ENCODE measurements at places on chromosomes 12 and 14.

DNA sequence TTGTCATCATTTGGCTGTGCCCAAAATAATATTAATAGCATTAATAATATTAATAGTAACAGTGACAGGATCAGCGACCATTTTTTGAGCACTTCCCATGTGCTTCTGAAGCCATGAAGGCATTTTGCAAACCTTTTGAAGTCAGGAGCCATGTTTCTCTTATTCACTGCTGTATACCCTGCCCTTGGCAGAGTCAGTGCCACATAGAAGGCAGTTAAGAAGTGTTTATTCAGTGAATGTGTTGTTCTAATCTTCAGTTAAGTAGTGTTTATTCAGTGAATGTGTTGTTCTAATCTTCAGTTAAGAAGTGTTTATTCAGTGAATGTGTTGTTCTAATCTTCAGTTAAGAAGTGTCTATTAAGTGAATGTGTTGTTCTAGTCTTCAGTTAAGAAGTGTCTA is 319.7 kb upstream of the NAV3 start:
- no peak for DNase-seq

GRCh38 chr14:54166049-54166950 is 209.7 kb upstream of the BMP4 start:
- no peak for DNase-seq

DNA sequence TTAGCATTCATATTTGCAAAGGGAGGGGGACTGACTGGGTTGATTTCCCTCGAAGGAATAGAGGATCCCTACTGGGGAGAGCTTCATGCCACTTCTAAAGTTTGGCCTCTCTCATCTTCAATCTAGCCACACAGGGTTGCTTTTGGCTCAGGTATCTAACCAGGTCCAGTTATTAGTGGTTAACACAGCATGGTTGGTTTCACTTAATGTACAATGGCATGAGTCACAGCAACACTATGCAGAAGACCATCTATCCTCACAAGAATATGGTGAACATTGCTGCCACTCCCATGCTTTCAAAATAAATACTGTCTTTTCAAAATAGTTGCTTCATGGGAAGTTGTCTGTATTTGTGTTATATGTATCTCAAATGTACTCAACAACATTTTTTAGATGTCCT is 6.6 kb upstream of the RAB3IP start:
- DNase-seq, result no peak

GRCh38 chr14:32648434-32648833 is 290.2 kb upstream of the NPAS3 start:
- DNase-seq, result no peak

- DNase-seq, result no peak
Observed at GRCh38 chr12:6987956-6988553, 17.3 kb downstream of the EMG1 start.

DNA sequence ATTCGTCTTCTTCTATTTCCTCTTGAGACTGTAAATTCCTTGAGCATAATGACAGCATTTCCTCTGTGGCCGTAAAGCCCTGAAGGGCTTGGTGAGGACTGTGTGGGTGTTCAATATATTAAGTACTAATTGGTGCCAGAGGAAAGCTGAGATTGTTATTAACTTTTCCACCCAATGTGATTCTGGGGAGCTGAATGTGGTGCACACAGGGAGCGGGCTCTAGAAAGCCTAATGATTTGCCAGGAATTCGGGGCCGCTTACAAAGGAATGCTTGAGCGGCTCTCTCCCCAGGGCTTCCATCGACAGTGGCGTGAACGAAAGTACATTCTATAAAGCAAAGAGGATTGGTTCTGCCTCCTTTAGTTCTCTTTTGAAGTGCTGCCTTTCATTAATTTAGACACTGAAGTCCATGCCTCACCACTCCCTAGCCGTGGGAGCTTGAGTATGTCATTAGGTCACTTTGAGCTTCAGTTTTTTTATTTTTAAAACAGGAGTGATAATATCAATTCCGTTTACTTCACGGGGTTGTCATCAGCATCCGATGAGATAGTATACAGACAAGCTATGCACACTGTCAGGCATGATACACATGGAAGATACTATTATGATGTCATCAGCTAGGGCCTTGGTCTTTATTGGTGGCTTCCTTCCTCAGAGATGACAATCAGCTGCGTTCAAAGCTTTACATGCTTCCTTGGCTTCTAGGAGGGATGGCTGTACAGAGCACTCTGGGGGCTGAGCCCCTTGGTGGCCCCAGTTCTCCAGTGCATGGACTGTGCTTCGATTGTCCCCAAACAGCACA is 11.0 kb upstream of the GSG1 start:
- DNase-seq, result no peak

DNA sequence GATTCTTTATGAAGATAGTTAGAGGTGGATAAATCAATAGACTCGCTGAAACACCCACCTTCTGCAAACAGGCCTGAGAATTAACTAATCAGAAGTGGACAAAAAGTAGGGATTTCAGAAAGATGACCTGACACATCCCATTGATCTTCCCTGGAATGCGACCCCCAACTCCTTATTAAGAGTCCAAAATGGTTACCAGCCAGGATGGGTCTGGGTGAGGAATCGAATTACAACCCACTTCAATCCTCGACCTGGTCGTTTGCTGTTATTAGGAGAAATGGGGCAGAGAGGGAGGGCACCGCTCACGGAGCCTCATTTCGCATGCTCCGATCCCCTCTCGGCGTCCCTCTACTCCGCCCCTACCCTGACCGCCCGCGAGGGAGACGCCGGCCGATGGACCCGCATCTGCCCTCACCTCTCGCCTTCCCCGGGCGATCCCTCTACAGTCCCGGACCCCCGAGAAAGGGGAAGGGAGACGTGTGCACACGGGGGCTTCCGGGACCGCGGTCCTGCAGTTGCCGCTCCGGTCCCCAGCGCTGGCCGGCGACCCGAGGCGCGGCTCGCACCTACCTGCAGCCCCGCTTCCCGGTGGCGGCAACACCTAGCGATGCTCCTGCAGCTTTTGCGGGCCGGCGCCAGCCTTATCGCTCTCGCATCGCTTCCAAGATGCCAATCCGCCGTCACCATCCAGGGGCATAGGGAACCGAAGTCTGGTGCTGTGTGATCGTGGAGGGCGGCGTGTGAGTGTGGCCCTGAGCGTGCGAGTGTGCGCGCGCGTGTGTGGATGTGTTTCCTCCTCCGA is 69.3 kb upstream of the USP15 start:
- DNase-seq, result peak; percentile 5

DNA sequence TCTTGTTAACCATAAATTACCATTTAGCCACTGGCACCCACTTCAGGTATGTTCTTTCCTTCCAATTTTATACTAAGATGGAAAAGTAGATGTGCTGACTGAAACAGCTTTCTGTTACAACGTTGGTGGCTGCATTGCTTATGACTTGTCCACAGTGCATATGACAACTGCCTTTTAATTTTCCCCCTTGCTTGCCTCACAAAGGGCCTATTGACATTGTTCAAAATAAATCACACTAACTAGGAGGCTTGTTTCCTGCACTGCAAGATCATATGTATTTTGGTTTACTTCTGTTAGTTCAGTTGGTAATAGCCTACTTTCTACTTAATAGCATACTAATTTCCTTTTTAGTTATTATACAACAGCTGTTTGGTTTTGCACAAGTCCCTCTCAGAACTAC is 55.4 kb downstream of the SCAF11 start:
- no peak for DNase-seq

GRCh38 chr14:93332853-93333630 is at the start of gene BTBD7:
Gene BTBD7, minus strand, starts transcription at chr14:93333036. Its CDS starts 36,985 bp downstream, at chr14:93296051.
- peak; percentile 96 for DNase-seq

DNA sequence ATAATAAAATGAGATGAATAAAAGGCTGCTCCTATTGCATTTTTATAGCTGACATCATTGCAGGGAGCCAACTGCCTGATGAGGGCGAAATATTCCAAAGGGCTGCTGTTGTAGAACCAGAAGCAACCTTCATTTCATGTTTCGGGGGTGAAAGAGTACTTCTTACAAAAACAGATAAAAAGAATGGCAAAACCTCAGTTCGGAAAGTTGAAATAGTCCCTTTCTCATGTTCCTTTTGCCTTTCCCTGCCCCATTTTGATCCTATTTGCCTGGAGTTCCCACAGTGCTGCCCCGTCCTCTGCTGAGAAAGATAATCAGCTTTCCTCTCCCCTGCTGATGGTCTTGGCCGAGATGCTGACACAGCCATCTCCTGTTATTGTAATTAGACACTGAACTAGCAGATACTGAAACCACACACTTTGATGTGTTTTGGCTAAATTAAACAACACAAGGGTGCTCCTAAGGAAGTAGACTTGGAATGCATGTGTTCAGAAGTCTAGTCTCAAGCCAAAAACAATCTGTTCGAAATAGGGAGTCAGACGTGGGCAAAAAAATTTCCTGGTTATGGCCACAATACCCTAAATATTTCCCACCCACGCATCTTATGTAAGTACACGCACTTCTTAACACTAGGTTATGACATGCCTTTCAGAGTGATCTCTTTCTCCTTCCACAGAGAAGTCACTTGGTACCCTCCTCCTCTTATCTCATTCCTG is 117.2 kb downstream of the PPM1H start:
- DNase-seq, result no peak

DNA sequence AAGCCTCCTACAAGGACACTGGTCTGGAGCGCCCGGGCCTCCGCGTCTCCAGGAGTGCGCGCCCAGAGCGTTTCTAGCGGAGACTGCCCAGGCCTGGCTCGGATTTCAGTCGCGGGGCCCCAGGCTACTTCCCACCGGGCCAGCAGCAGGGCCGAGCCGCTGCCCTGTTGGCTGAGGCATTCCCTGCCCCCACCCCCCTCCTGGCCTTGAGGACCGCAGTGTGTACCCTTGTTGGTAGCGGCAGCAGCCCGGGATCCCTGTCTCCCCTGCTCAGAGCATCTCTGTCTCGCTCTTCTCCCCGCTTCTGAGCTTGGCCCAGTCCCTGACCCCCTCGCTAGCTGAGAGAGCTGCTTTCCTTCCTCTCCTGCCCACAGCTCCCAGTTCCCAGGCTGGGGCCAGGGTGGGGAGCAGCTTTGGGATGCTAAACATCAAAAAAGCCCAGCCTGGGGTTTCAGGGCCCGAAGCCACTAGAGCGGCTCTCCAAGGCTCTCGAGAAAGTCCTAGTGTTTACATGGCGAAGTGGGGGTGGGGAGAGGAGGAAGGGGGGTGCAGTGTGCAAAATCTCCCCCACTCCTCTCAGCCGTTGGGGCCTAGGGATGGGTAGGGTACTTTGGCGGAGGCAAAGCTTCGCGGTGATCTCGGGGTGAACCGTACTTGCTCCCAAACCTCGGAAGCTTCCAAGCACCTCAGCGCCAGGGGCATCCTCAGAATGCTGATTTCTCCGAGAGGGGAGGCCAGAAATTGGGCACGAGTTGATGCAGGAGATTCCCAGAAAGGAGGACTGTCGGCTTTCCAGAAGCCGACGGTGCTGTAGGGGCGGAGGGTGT is 6.4 kb downstream of the NKX2-1 start:
- no peak for DNase-seq

DNA sequence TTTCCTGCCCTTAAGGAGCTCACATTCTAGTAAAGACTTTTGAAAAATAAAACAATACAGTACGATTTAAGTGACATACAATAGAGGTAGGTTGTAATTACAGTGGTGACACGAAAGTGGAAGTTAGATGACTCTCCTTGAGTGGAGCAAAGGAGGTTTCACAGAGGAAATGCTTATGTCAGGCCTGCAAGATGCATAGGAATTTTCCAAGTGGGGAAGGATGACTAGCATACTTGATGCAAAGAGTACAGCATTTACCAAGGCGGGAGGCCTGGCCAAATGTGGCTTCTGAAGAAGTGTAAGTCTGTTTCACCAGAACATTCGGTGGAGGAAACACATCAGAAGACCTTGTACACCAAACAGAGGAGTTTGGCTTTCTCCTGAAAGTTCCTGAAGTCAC is 55.2 kb downstream of the ERO1A start:
- no peak for DNase-seq

DNA sequence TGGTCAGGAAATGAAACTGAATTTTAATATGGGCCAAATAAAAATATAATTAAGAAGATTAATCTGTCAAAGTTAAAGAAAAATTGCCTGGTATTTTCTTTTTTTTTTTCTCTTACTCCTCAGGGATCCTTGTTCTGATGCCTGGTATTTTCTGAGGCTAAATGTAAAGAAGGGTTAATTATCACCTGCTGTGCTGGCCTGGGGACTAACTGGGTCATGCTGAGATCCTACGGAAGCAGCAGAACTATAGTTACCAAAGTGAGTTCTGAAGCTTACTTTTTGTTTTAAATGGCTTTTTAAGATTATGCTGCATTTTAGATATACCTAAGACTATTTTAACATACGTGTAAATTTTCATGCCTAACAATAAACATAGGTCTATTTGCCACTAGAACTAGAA is 23.3 kb downstream of the ZC2HC1C start:
- DNase-seq, result no peak

DNA sequence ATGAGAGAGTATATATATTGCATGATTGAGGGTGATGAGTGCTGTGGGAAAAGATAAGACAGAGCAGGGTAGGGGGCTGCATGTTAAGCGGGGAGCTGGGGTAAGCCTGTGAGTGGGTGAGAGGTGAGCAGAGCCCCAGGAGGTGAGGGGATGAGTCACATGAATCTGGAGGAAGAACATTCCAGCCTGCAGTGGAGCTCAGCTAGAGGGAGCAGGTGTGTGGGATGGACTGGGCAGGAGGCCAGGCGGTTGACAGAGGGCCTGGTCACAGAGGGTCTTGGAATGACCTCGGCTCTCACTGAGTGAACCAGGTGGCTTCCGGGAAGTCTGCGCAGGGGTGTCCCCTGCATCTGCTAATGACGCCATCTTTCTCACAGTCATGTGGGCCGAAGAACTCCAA is 44.4 kb downstream of the GIT2 start:
- no peak for DNase-seq

- no peak for DNase-seq
Observed at GRCh38 chr14:40393143-40393542, 960.9 kb upstream of the FBXO33 start.

GRCh38 chr14:54597795-54598443 is 31.0 kb downstream of the SAMD4A start:
- no peak for DNase-seq

DNA sequence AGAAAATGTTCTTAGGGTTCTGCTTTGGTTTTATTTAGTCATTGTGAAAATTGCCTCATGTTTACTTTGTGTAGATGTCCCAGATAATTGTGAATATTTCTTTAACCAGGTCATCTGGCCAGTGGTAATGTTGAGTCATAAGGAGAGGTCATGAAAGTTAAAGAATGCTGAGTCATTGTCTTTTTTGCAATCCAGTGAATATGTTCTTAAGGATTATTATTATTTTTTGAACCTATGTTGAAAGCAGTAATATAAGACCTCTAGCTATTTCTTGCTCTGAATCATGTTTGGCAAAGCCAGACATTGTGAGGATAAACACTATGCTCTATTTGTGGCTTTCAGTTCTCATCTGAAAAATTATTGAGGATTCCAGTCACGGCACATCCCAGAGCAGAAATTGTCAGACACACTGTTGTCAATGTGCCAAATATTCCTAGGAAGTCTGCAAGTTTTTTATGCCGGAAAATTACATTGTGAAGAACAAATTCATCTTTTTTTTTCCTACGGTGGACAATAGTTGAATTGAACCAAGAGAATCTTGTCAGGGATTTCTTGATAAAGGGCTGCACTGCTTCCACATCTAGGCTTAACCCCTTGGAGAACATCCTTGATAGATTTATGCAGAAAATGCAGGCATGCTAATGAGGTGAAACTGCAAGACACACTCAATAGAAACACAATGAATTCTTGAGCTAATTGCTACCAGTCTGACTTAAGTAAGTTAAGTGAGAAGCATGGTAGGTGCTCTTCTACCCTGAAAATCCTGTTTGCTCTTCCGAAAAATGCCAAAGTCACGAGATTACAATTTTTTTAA is 369.6 kb downstream of the ATP23 start:
- DNase-seq, result no peak
